ENCODE measurements at places on chromosomes 4 and X.

GRCh38 chrX:134144231-134144630, 92.8 kb upstream of the CCDC160 start:
- DNase-seq, result peak; percentile 24

DNA sequence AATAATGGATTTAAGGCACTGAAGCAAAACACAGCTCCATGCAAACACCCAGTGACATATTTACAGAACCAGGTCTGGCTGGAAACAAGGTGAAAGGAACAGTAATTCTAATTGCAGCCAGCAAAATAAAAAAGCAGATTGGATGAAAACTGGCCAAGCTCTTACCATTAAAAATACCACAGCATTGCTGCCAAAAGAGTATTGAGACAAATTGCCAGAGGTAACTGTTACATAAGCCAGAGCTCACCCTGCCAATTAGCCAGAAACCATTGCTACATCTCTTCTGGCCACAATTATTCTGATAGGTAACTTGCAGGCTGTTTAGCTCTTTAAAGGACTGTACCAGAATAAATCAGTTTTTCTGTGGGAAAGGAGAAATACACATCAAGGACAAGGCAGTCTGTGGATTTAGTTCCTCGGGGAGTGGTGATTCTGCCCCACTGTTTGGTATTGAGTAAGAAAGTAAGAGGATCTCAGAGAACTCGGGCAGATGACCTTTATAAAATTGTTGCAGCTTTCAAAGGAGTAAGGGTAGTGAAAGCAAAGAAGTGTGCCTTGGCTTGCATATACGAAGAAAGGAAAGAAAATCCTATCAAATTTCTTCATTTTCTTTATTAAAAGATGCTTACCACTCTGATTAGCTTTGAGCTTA, 369.5 kb downstream of the PPP3CA start:
- peak; percentile 23 for DNase-seq

DNA sequence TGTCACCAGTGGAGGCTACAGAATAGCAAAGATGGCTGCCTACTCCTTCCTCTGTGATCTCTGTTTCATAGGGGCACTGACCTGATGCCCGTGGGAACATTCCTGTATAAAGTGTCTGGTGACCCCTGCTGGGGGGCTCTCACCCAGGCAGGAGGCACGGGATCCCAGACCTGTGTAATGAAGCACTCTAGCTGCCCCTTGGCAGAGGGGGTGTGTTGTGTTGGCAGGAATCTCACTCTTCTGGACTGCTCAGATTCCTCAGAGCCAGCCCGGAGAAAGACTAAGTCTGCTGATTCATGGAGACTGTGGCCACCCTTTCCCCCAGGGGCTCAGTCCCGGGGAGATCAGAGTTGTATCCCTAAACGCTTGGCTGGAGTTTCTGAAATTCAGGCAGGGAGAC, 648.3 kb downstream of the SPRY1 start:
- DNase-seq, result no peak

GRCh38 chr4:147236806-147237205, 244.1 kb upstream of the EDNRA start:
- no peak for DNase-seq

- DNase-seq, result peak; percentile 54
These were observed 3.8 kb upstream of the CENPC start for GRCh38 chr4:67549123-67549522.

DNA sequence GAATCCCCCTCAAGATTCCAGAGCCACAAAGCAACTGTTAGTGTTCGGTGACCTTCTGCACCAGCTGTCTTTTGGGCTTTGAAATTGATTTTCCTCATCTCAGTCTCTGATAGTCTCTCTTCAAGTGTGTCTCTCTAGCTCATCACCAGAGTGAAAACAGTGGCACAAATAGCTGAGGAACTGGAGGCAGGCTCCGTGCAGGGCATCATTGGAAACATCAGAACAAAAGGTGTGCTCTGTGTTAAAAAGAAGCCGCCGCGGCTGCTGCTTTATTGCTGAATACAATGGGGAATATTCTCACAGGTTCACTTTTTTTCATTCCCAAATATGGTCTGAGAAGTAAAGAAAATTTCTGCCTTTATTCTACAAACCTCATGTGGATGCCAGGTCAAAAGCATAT, 297.5 kb downstream of the DCTD start:
- no peak for DNase-seq

DNA sequence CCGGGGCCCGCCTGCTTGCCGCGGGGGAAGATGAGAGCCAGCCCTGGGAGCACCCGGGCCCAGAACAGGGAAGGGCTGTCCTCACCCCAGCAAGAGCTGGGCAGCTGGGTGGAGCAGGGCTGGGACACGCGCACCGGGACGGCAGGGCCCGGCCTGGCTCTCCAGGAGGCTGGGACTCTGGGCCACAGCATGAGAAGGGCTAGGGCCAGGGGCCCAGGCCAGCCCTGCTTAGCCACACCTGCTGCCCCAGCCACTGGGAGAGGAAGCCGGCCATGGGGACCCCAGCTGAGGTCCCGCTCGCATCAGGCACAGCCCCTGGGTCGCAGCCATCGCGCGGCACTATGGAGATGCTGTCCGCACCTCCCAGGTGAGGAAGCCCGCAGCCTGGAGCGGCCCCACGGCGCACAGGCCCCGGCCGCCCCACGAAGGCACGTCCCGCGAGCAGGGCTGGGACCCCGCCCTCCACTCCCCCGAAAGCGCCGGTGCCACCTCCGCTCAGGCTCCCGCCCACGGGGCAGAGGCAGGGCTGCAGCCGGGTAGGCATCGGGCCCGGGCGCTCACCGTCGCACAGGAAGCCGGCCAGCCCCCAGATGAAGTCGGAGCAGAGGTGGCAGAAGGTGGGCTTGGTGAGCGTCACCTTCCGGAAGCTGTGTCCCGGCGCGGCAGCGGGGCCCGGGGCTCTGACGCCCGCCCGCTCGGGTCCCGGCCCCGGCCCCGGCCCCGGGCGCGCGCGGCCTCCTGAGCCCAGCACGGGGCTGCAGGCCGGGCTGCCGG, 531 bp downstream of the DGKQ start:
- peak; percentile 5 for DNase-seq

GRCh38 chrX:2707334-2707760, 16.3 kb downstream of the CD99 start:
- DNase-seq, result peak; percentile 91

- DNase-seq, result no peak
These were observed 370.0 kb downstream of the GPAT3 start for GRCh38 chr4:83905952-83906351.

GRCh38 chr4:66062921-66063320, 392.6 kb upstream of the EPHA5 start:
- no peak for DNase-seq

- DNase-seq, result peak; percentile 76
These were observed 88.4 kb downstream of the GPR143 start for GRCh38 chrX:9677098-9677739.

GRCh38 chr4:187685247-187685646, 310.3 kb upstream of the ZFP42 start:
- no peak for DNase-seq

DNA sequence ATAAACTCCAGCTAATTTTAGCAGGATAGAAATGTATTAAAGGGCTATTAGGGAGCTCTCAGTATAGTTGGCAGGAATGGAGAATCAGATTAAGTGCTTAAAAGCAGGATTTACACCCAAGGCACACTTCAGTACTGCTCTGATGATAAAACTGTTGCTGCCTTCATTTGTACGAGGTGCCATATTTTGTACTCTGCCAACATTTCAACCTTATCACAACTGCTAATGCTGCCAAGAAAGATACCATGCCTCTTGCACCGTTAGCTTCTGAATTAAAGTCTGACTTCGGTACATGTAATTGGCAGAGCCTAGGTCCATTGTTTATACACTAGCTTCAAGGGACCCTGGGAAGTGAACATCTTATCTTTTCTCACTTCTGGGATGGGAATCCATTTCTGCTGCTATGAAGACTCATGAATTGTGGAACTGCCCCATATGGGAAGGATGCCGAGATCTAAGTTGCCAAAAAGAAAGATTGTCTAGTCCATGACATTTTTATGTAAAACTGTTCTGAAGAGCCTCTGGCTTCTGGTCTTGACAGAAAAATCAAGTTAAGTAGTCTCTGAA, 624.0 kb upstream of the IGFBP7 start:
- DNase-seq, result no peak

DNA sequence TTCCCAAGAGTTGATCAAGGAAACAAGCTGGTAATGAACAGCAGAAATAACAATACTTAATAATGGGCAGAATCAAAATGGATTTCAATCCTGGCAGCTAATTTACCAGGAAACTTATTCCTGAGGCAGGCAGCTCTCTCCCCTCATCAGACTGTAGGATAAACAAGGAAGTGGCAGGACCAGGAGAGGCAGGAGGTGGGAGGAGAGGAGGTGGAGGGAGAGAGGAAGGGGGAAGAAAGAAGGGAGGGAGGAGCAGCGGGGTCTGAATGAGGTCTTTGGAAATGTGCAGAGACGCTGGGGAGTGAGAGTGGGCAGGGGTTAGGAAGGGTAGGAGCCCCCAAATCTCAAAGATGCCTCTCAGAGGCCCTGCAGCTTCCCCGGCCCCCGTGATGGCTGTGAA, 231.5 kb downstream of the BCOR start:
- DNase-seq, result no peak

DNA sequence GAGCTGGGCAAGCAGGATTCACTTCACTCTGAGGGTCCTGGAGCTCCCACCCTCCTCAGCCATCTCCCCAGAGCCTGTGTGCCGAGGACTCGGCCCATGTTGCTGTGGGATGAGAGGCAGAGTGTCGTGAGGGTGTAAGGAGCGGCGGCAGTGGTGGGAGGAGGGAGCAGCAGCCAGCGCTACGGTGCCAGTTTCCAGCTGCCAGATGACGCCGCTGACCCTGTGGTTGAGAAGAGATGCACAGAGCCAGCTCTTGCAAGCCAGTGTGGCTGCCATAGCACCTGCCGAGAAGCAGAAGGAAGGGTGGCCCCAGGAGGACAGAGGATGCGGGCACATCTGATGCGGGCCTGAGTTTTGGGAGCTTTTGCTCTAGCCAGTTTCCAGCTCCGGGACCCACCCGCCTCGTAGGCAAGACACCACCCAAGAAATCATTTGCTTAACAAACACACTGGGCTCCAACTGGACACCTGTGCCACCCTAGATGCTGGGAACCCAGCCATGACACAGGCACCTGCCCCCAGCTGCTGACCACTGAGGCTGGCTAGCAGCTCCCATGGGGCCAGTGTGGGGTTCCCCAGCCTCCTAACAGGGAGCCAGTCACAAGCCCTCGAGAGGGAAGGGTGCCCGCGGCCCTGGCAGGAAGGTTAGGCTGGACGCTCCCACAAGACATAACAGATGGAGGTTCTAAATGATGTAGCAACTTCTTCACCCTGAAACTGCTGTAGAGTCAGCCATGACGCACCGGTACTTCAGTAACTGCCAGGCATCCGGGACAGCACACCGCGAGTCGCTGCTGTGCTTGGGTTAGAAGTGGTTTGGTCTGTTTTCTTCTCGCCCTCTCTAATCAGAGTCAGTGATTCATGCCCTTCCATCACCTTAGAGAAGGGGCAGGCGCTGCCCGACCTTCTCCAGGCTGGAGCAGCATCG, 8.9 kb downstream of the MSANTD1 start:
- DNase-seq, result no peak

GRCh38 chr4:8296491-8296890, 26.9 kb downstream of the HTRA3 start:
- no peak for DNase-seq

DNA sequence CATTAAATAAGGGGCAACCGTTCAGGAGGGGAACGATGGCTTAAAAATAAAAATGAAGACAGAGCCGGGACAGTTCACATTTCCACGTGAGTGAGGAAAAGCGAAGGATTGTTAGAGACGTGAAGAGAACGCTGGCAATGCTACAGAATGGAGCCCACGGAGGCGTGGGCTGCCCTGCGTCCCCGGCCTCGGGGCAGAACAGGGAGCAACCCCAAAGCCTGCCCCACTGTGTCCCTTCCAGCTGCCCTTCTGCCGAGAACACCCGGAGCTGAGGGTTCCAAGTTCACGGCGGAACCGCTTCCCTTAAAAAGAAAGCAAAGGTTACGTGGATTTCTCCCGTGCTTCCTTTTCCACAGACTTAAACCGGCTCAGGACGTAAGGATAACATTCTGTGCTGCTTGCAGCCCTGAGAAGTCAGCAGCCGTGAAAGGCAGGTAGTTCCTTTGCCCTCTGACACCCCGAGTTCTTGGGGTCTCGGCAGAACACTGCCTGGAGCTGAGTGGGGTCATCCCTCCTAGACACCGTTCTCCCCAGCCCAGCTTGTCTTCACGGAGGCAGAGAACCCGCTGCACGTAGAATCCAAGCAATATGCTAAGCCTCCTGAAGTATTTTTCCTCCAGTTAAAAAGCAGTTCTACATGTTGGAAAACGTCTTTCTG, 14.2 kb downstream of the DHRSX start:
- DNase-seq, result no peak

DNA sequence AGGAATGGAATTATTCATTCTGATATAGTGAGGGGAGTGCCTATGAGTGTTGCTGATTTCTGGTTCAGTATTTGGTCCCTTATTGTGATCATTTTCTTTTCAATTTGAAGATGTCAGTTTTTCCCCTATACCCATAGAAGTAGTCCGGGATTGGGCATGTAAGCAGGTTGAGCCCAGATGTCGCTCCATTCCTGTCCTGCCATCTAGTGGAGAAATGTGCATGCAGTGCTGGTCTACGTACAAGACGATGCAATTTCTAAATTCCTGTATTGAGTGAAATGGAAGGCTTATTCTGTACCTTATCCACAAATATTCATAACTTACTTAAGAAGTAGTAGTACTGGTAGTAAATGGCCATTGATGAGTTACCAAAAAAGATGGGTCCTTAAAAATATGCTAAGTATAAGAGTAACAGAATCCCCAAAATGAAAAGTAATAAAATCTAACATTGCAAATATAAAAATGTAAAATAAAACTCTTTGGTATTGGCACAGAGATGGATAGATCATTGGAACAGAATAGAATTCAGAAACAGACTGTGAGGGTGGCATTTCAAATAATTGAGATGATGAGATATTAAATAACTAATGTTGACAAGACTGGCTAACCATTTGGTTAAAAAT, 60.9 kb downstream of the UGT8 start:
- DNase-seq, result peak; percentile 41

GRCh38 chr4:98802770-98803198, 126.1 kb downstream of the EIF4E start:
- no peak for DNase-seq

- DNase-seq, result peak; percentile 7
These were observed 33.8 kb downstream of the LONRF3 start for GRCh38 chrX:119008110-119008744.

GRCh38 chr4:118994030-118994429, 105.4 kb downstream of the SYNPO2 start:
- DNase-seq, result no peak

GRCh38 chrX:39196192-39197102, 395.2 kb downstream of the MID1IP1 start:
- peak; percentile 46 for DNase-seq

- DNase-seq, result no peak
These were observed 32.5 kb downstream of the FTHL17 start for GRCh38 chrX:31039327-31039711.

DNA sequence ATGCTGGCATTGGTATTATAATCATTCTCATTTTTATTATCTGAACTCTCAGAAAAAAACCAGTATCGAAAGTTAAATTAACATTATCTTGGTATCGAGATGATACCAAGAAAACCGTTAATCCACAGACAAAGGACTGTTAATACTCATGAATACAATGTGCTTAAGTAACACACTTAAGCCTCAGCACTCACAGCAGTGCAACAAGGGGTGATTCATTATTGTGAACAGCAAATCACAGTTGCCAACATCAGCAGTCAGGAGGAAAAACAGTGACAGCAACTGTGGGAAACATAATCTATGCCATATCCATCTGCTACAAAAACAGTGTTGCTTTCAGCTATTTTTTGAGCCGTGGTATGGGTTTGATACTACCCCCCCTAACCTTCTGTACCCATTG, 210.9 kb upstream of the ATOH1 start:
- no peak for DNase-seq
